Panc1 (cell line): ENCODE measurements at places on chromosomes 2 and 18. TPM values are rescaled to one million over a fixed set of nuclear protein-coding genes. Genes with fewer than 3 reads are reported as not detected.
A peak's percentile ranks its signal among the peaks of the same experiment; 100 is the strongest.

DNA sequence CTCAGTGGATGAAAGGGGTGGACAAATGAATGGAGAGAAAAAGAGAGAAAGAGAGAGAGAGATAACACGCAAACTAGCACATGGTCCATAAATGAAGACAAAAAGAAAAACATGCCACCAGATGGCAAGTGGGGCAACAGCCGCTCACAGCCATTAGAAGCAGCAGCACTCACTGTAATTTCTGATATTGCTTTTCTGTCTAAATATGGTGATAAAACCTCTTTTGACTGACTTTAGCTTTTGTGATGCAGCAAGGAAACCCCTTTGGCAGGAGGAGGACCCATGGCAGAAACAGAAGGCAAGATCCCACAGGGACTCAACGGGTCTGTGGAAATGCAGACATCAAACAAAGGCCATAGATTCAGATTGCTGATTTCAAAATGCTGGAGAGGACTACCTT lies 88.0 kb upstream of the CDH20 start:
- H3K4me1 ChIP-seq, result no peaks in the 10 kb centered on the region
- no peaks in the 10 kb centered on the region for H3K36me3 ChIP-seq
- no peak overlapping the region for H3K4me3 ChIP-seq
- H3K27me3 ChIP-seq, result no peaks in the 10 kb centered on the region
- H3K27ac ChIP-seq, result no peak overlapping the region

- peak; percentile 24 for DNase-seq
- H3K36me3 ChIP-seq, result peaks cover 4% of the 10 kb centered on the region; the same call in 1 of the 2 replicates
- peaks cover 10% of the 10 kb centered on the region for H3K4me1 ChIP-seq
- H3K4me3 ChIP-seq, result peak overlapping the region; percentile 95
- H3K27me3 ChIP-seq, result no peaks in the 10 kb centered on the region
These were observed 624 bp downstream of the METTL8 start for GRCh38 chr2:171432969-171433762.

GRCh38 chr2:181998891-181999654 lies 13.4 kb downstream of the PPP1R1C start:
- H3K4me1 ChIP-seq, result no peaks in the 10 kb centered on the region
- H3K36me3 ChIP-seq, result no peaks in the 10 kb centered on the region
- H3K4me3 ChIP-seq, result no peak overlapping the region
- no peak overlapping the region for H3K27ac ChIP-seq

DNA sequence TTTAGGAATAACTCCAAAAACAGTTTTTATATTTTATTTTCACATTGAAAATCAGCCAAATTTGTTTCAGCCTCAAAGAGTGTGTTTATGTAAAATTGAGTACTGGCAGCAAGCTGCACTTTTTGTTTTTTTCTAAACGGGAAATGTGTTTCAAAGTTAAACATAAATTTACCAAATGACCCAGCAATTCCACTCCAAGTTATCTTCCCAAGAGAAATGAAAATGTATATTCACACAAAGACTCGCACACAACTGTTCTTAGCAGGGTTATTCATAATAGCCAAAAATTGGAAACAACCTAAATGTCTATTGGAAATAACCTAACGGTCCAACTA lies 9.3 kb downstream of the ALPK2 start:
- H3K4me1 ChIP-seq, result no peaks in the 10 kb centered on the region
- H3K27me3 ChIP-seq, result no peaks in the 10 kb centered on the region
- no peak overlapping the region for H3K4me3 ChIP-seq
- H3K27ac ChIP-seq, result no peak overlapping the region
- no peaks in the 10 kb centered on the region for H3K36me3 ChIP-seq

DNA sequence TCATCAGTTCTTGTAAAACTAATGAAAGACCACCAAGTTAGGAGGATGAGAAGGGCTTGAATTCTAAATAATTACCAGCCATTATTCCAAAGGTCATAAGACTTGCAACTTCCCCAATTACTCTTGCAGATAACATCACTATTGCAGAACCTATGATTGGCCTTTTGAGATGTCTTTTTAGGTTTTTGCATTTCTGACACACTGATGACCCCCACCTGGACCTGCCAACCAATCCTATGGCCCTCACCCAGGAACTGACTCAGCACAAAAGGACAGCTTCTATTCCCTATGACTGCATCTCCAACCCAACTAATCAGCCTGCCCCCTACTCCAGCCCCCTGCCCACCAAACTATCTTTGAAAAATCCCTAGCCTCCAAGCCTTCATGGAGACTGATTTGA lies 111.5 kb upstream of the COPS8 start:
- no peaks in the 10 kb centered on the region for H3K4me1 ChIP-seq
- H3K4me3 ChIP-seq, result no peak overlapping the region
- no peaks in the 10 kb centered on the region for H3K36me3 ChIP-seq

DNA sequence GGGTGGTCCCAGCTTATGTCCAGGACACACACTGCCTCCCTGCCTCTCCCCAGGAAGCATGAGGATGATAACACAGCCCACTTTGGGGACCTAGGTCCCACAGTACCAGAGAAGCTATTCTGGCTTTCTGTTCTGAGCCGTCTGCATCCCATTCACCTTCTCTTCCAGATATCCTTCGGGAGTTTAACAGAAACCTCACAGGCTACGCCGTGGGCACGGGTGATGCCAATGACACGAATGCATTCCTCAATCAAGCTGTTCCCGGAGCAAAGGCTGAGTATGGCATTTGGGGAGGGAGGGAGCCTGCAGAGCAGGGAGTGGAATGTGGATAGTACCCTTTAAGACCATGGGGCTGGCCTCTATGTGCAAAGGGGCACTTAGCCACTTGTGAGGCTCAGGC lies 102.6 kb downstream of the PLB1 start:
- no peaks in the 10 kb centered on the region for H3K36me3 ChIP-seq
- no peaks in the 10 kb centered on the region for H3K27me3 ChIP-seq
- DNase-seq, result no peak
- peaks cover 11% of the 10 kb centered on the region for H3K4me1 ChIP-seq

DNA sequence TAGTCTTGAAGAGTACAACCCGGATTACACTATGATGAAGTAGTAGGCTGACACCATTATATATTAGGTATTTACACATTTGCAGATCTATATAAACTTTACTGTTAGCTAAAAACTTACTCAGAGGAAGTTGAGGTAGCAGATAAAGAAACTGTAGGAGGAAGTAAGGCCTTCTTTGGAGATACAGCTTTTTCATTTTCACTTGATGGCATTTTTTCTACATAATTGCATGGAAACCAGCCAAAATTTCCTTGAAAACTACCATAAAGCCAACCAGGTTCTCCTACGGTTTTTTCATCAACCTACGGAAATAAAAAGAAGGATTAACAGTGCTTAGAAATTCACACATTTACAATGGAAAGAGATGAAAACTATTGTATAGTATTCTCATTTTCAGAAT lies 86.6 kb downstream of the FAM228A start:
- peaks cover 15% of the 10 kb centered on the region for H3K36me3 ChIP-seq
- no peaks in the 10 kb centered on the region for H3K4me1 ChIP-seq
- H3K27ac ChIP-seq, result no peak overlapping the region
- H3K27me3 ChIP-seq, result no peaks in the 10 kb centered on the region
- H3K4me3 ChIP-seq, result no peak overlapping the region

DNA sequence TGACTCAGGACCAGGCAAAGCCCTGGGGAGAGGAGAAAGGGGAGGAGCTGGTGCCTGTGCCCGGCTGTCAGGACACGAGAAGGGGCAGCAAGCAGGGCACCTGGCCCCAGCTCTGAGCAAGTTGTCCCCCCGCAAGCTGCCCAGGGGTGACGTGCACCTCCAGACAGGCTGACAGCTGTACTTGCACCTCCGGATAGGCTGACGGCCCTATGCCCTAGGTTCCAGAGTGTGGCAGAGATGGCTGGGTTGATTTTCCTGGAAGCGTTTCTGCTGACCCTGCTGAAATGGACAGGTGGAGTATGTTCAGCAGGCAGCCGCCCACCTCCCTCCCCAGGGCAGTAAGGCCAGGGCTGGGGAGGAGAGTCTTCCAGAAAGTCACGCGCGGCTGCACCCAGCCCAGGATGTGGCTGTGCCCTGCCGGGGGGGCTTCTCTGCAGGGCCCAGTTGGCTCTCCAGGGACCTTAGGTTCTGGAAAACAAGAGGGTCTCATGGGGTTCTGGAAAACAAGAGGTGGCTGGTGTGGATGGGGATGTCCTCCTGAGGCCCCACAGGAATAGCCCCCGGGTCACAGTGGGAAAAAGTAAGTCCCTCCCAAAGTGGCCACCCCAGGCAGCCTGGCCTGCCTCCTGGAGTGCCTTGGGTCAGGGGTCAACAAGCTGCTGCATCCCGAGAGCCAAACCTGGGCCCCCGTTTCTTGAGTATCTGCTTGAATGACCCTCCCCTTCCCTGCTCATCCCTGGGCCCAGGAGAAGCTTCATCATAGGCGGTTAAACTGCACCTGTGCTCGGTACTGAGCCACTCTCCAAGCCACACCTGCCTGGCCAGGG lies 71.4 kb upstream of the OTOS start:
- no peaks in the 10 kb centered on the region for H3K36me3 ChIP-seq
- H3K27me3 ChIP-seq, result no peaks in the 10 kb centered on the region
- no peaks in the 10 kb centered on the region for H3K4me1 ChIP-seq
- H3K4me3 ChIP-seq, result no peak overlapping the region
- H3K27ac ChIP-seq, result no peak overlapping the region

DNA sequence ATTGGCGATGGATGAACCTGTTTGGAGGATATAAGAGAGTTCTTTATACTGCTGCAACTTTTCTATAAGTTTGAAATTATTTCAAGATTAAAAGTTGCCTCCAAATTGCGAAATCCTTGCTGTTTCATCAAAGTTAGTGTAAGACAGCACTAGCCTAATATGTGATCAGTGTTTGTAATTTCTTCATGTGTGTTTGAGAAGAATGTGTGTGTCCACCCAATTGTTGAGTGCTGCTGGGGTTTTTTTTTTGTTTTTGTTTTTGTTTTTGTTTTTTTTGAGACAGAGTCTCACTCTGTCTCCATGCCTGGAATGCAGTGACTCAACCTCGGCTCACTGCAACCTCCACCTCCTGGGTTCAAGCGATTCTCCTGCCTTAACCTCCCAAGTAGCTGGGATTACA lies 33.4 kb downstream of the CDK15 start:
- H3K27ac ChIP-seq, result no peak overlapping the region
- no peaks in the 10 kb centered on the region for H3K36me3 ChIP-seq
- no peak overlapping the region for H3K4me3 ChIP-seq
- no peak for DNase-seq
- no peaks in the 10 kb centered on the region for H3K4me1 ChIP-seq
- H3K27me3 ChIP-seq, result no peaks in the 10 kb centered on the region

DNA sequence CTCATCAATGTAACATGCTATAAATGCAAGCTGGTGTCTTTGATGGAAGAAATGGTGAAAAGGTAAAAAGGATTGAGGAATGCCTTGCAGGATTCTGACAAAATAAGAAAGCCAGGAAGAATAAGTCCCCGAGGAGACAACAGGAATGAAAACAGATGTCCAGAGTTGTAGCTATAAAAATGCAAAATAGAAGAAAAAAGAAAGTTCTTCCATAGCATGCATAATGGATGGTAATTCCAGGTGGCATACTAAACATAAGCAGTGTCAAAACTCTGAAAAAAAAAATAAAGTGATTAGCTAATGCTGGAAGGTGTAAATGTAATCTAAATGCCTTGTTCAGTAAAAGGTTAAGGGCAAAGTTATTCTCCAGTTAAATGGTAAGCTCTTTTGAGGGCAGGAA lies 225.9 kb upstream of the CHST9 start:
- DNase-seq, result no peak
- H3K4me3 ChIP-seq, result no peak overlapping the region
- H3K27me3 ChIP-seq, result no peaks in the 10 kb centered on the region
- no peak overlapping the region for H3K27ac ChIP-seq
- no peaks in the 10 kb centered on the region for H3K4me1 ChIP-seq

GRCh38 chr2:70960833-70961647 lies 17.4 kb upstream of the ANKRD53 start:
- no peak overlapping the region for H3K27ac ChIP-seq
- H3K36me3 ChIP-seq, result no peaks in the 10 kb centered on the region
- DNase-seq, result no peak
- no peaks in the 10 kb centered on the region; the same call in 1 of the 2 replicates for H3K27me3 ChIP-seq
- no peak overlapping the region for H3K4me3 ChIP-seq

DNA sequence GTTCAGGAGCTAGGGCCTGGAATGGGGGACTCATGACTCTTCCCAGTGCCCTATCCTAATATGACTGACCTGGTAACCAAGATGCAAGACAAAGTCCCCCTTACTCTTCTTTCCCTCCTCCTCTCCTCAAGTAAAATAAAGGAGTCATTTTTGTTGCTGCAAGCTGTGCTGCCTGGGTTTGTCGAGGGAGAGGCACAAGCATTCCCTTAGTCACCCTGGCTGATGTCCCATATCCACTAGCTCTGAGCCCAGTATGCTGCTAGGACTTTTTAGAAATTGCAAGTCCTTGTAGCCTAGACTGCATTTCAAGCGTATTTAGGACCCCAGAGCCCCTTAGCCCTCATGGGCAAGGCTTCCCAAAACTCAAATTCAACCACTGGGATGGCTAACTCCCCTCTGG lies 338.5 kb upstream of the SETBP1 start:
- H3K27ac ChIP-seq, result no peak overlapping the region
- no peaks in the 10 kb centered on the region for H3K4me1 ChIP-seq
- no peak for DNase-seq
- no peaks in the 10 kb centered on the region for H3K36me3 ChIP-seq
- H3K4me3 ChIP-seq, result no peak overlapping the region

DNA sequence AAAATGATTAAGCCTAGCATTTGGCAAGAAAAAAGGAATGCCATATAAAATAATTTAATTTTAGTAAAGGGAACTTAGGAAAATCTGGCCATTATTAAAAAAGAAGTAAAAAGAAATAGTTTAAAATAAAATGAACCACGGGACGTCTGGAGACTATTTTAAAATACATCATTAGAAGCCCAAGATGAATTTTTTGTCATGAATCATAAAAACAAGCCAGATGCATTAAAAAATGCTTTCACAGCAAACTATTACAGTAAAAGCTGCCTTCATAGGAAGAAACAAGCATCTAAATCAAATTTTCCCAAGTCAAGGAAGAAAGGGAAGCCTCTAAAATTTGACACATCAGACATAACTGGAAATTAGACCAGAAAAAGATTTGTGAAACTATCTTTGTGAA lies 33.0 kb downstream of the COL5A2 start:
- no peaks in the 10 kb centered on the region for H3K27me3 ChIP-seq
- H3K4me3 ChIP-seq, result no peak overlapping the region
- H3K27ac ChIP-seq, result peak overlapping the region; percentile 89

DNA sequence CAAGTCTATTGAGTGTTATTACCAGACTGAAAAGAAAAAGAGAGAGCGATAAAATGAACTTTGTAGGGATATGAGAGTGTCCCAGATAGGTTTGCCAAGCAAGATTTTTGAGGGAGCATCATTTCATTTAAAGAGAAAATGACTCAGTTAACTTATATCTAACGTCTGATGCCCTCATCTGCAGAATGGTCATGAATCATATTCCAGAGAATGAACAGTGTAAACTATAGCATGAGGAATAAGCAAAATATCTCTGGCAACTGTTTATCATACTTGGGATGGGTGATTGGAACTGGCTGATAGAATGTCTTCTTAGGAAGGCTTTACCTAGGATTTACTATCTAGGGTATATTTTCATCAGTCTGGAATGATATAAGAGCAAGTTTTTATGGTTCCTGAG lies 289.4 kb downstream of the CMPK2 start:
- no peaks in the 10 kb centered on the region for H3K4me1 ChIP-seq
- no peaks in the 10 kb centered on the region for H3K27me3 ChIP-seq
- H3K4me3 ChIP-seq, result no peak overlapping the region
- peak; percentile 20 for DNase-seq

- H3K27me3 ChIP-seq, result no peaks in the 10 kb centered on the region
- no peaks in the 10 kb centered on the region for H3K36me3 ChIP-seq
- no peaks in the 10 kb centered on the region for H3K4me1 ChIP-seq
- H3K27ac ChIP-seq, result no peak overlapping the region
These were observed 1662.1 kb upstream of the NXPH2 start for GRCh38 chr2:140442319-140442718.

The ASTL gene
- 0.18 TPM for total RNA-seq

The DLGAP1 gene
- 1.8 TPM for total RNA-seq

The HOXD1 gene
- total RNA-seq, result 0.18 TPM

The HMSD gene
- total RNA-seq, result 1.3 TPM

The GPR39 gene
- total RNA-seq, result 9.0 TPM
